ENCODE measurements at places on chromosomes 12 and 14.
A peak's percentile ranks its signal among the peaks of the same experiment; 100 is the strongest.

- no peak for DNase-seq
Measured at GRCh38 chr12:26188641-26189040, 6.7 kb upstream of the SSPN start.

DNA sequence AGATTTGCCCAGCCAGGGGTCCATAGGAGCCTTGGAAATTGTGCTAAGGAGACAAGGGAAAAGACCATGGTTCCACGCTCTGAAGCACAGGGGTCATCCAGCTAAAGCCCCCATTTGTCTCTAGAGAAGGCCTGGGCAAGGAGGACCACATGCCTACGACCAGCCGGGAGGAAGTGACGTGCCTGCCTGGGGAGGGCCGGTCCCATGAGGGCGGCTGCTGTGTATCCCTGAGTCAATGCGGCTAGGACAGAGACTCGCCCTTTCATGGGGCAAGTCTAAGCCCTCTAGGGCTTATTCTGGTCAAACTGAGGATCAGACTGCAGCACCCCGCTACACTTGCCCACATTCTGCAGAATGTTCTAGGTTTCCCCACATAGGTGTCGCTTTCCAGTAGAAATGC lies 20.6 kb upstream of the RIN3 start:
- DNase-seq = no peak

DNA sequence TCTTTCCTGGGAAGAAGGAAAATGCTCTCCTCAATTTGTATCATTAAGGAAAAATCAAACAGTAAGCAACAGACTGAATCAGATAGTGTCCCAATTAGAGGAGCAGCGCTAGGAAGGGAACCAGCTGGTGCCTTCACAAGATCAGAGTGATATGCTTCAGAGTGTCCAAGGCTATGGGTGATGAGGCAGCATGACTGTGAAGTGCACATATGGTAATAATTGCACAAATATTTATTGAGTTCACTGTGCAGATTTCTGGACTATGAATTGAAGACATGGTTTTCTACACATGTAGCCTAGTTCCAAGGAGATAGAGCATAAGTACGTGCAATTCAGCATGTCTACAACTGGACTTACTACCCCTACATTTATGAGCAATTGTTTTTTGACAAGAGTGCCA lies 78.8 kb upstream of the EVL start:
- no peak for DNase-seq

DNA sequence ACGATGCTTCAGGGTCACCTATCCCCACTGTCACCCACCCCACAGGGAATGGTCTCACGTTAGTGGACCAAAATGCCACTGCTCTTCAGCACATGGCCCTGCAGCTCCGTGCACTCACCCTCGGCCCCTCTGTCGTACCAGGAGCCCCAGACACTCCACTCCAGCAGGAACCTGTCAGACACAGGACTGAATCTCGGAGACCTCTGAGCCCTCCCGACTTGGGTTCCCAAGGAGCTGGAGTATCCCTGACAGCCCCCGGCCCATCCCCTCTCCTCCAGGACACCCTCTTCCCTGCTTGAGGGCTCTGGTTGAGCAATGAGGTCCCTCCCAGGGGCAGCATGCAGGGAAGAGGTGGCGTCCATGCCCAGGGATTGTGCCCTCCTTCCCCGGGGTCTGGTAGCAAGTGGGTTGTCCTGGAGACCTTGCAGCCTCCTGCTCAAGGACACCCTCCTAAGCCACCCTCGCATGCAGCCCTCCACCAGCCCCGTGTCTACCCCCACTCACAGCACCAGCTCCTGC lies 20.4 kb upstream of the LRTM2 start:
- DNase-seq = peak; percentile 48

- DNase-seq = no peak
Measured at GRCh38 chr12:15763328-15763727, 25.9 kb downstream of the EPS8 start.

DNA sequence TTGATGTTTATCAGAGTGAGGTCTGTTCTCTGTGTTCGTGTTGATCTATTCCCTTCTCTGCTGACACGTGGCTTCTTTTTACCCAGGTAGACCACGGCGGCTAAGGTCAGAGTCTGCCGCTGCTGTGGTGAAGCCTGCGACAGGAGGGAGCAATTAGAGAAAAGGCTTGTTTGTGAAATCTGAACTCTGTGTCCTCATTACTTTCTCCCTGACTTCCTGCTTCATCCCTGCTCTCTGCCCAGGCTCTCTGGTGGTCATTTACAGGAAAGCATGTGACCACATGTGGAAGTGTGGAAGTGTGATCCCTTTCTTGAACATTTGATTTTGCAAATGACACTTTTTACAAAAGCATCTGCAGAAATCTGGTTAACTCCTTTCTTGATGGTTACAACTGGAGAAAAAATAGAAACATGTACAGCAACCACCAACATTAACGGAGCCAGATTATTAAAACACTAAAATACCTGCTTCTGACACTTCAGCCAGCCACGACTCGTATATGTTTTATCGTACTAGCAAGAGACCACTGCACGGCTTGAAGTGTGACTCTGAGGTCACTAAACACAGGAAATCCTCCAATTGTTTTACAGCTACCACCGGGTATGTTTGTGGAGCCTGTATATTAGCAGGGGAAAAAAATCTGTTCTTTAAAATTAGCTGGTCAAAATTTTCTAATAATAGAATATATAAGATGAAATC lies 388.6 kb upstream of the TMPO start:
- DNase-seq = no peak

GRCh38 chr12:91772411-91772810 lies 373.2 kb downstream of the BTG1 start:
- DNase-seq = no peak

DNA sequence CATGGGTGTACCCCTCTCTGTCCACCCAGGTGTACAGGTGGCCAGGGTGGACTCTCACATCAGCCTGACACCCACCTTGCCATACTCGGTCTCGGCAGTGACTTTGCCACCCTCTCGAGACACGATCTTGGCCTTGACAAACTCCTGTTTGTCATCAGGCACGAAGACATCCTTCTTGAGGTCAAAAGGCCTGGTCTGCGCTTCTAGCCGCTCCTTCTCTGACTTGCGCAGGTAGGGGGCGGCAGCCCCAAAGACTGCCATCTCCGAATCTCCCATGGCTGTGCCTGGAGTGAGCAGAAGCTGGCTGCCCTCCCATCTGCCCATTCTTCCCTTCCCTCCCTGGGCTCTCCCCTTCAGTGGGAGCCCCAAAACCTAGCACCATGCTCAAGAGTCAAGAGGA lies 2.0 kb downstream of the MYH7 start:
- peak; percentile 54 for DNase-seq

GRCh38 chr12:4228122-4228580 lies 45.4 kb upstream of the CCND2 start:
- no peak for DNase-seq

DNA sequence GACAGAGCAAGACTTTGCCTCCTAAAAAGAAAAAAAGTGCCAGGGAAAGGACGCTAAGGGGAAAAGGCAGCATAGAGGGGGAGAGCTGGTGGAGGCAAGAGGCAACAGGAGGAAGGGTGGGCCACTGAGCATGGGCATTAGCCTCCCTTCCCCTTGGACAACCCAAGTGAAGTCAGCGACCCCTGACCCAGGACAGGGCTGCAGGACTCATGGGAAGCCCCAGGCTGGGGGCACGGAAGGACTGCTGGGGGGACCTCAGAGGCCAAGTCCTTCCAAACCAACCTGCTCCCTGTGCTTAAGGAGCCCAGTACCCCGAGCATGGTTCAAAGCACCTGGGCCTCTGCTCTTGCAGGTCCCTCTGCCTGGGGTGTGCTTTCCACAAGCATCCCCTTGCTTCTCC lies 27.5 kb downstream of the CMKLR1 start:
- no peak for DNase-seq

DNA sequence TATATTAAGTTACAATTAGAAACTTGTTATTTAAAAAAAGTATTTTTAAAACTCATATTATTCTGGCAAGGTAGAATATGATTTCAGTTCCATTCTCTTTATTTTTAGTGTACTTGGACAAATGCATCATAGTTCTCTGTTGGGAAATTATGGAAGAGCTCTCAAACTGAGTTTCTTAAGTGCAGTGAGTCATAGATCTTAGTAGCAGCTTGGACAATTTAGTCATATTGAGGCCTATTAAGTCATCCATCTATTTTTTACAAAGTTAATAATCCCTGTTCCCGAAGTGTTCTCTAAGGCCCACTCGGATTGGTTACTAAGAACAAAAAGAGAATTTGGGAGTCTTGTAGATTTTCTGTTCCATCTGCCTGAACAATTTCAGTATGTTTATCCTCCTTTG lies 113.9 kb downstream of the ANO4 start:
- DNase-seq = no peak

DNA sequence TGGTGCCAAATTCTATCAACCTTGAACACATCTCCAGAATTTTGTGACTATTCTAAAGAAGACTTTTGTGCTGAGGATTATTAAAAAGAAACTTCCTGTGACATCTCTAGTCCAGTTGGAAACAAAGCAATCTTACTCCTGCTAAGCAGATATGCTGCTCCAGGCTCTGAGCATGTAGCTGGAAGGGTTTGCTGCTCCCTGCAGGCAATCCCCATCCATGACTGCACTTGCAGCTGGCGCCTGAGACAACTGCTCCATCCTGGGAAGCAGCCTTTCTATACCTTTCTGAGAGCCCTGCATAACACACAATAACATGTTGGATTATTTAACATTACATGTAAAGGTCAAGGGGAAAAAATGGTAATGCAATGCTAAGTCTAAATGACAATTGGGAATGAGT lies 105.1 kb downstream of the NDUFA12 start:
- DNase-seq = no peak

GRCh38 chr14:48874711-48875110 lies 711.5 kb downstream of the RPS29 start:
- no peak for DNase-seq

DNA sequence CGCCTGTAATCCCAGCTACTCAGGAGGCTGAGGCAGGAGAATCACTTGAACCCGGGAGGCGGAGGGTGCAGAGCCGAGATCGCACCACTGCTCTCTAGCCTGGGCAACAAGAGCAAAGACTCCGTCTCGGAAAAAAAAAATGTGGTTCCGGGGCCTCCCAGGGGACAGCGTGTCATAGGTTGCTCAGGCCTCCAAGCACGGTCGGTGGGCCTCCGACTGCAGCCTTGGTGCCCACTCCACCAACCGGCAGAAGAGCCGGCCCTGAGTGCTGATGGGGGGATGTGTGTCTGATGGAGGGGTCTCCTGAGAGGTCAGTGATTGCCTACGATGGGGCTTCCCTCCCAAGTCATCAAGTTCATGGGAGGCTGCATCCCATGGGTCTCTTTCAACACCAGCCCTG lies 15.9 kb downstream of the ZFYVE21 start:
- no peak for DNase-seq

- DNase-seq = peak; percentile 93
Measured at GRCh38 chr12:96237465-96238077, 43.4 kb downstream of the ELK3 start.

- DNase-seq = no peak
Measured at GRCh38 chr12:11778713-11779685, 129.5 kb downstream of the ETV6 start.

DNA sequence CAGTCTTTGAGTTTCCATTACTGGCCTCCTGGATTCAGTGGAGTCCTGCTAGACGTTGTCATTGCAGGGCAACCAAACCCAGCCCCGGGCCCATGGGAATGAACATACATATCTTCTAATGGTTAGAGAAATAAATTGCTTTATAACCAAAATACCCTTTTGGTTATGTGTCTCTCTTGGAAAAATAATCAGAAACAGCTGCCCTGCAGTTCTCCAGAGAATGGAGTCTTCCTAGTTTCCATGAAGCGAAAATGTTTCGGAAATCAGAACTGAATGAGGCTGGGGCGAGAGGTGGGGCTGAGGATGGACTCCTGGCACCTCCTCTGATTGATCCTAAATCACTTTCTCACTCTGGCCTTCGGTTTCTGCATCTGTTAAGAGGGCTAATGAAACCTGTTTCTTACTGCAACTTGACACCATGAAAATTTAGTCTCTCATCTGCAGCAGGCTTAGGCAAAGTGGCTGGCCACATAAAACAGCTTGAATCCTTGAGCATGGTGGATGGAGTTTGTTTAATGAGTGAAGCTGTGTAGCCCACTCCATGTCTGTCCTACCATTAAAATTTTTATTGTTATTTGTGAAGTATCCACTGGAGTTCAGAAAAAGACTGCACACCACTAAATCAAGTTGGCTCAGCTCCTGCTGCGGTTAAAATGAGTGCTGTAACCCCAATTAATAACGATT lies 198.9 kb downstream of the CACNA1C start:
- no peak for DNase-seq

GRCh38 chr12:50620109-50620977 lies 115.6 kb downstream of the DIP2B start:
- no peak for DNase-seq

DNA sequence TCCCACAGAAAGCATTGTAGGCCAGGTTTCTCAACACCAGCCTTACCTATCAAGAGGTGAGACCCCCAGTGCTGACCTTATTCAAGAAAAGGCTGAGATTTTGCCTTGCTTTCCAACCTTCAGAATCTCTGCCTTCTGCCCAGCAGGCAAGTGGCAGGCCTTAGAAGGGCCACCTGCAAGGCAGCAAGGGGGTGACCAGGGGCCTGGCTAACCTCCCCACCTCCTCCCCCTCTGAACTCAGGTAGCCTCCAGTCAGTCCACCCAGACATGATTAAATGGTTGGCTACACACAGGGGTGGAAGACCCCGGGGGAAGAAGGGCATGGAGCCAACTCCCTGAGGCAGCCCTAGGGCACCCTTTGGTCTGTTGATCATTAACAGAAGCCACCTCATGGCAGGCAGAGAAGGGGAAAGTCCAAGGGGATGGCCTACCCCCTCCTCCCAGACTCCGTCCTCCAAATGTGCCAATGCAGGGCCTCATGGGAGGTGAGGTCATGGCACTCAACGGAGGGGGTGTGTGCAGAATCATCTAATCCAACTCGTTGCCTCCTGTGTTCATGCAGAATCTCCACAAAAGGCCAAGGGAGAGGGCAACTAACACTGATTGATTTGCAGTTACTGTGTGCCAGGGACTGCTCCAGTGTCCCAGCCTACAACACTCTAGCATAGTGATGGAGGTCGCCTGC lies 8.5 kb downstream of the ZFP36L1 start:
- peak; percentile 76 for DNase-seq

DNA sequence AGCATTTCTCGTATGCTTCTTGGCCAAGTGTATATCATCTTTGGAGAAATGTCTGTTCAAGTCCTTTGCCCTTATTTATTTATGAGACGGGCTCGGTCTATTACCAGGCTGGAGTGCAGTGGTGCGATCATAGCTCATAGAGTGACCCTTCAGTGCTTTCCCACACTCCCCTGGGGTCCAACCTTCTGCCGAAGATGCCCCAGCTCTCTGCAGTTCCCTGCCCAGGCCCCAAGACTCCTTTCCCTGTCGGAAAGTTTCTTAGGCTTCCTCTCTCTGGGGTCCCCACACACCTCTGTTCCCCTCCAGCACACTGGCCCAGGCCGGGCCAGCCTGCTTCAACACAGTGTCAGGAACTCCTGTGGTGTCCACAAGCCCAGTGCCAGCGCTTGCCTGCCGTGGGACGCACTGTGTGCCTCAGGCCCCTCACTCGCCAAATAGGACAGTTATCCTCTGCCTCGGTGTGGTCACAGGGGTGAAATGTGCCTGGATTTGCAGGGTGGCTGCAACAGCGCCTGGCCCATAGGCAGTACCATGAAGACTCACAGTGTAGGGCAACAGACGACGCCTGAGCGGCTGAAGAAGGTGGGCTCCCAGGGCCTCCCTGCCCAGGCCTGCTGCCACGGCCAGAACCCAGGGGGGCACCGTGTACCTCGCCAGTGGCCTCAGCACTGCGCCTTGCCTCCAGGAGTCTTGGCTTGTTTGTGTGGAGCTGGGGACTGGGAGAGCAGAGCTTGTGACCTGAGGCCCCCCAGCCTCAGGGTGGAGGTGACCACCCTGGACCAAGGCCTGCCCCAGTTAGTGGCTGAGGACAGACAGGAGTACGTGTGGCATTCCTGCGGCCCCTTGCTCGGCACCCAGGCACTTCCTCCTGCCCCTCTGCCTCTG lies 4.9 kb upstream of the ASPG start:
- DNase-seq = no peak
